ENCODE measurements at places on chromosomes 11 and 22.
A peak's percentile ranks its signal among the peaks of the same experiment; 100 is the strongest.

GRCh38 chr22:17911312-17911705 lies 113.1 kb downstream of the MICAL3 start:
- no peak for DNase-seq

DNA sequence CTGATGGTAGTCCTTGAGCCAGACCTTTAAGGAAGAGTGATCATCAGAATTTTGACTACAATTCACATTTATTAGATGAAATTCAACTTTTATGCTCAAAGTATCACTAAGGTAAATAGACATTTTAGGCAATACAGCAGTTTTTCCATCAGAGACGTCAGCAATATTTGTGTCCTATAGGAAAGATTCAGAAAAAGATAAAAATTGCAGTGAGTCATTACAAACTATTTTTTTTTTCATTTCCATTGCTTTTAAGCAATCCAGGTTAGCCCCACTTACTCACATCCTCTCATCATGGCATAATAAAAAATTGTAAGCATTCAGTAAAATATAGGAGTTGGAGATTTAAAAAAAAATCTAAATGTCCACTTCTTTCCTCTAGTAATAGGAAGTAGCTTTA lies 46.9 kb downstream of the MSANTD4 start:
- DNase-seq = peak; percentile 14

DNA sequence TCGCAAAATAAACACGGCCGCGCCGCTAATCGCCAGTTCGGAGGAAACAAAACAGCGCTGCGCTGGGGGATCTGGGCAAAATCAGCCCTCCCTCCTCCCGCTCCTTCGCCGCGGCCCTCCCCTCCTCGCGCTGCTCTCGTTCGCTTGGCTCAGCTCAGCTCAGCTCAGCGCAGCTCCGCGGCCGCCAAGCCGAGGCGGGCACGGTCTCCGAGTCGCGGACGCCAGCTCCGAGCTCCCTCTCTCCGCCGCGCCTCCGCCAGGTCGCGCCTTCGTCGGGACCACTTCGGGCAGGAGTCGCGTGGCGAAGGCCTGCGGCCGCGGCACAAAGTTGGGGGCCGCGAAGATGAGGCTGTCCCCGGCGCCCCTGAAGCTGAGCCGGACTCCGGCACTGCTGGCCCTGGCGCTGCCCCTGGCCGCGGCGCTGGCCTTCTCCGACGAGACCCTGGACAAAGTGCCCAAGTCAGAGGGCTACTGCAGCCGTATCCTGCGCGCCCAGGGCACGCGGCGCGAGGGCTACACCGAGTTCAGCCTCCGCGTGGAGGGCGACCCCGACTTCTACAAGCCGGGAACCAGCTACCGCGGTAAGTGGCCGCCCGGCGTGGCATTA lies at the start of gene SPON1:
Gene SPON1 (plus strand): TSS at position 162 of the 607 bp plus-strand sequence. CDS start 182 bp downstream, at position 344.
- DNase-seq = no peak

GRCh38 chr11:8207080-8208000 lies 38.5 kb upstream of the RIC3 start:
- no peak for DNase-seq

DNA sequence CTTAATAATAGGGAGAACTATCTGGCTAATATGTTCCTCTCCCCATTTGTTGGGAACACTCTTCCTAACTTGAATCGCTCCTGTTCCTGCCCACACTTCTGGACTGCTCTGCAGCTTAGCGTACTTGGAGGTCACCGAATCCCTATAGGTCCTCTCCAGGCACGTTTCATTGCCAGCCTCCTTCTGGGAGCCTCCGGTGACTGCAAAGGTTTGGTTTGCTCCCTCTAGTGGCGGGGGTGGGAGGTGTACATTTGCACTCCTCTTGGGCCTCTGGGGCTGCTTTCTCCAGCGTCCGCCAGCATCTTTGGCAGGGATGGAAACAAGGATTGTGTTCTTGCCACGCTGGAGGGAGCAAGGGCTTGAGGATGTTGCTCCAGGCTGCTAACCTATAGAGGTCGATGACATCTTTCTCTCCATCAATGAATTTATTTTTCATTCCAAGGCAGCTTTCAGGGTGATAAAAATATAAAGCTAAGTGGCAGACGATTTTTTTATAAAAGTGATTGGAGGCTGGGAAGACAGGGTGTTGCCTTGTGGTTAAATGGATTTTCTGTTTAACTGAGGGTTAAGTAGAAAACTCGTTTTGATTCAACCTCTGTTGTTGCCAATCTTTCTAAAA lies 48.7 kb downstream of the TSPAN18 start:
- DNase-seq = no peak

DNA sequence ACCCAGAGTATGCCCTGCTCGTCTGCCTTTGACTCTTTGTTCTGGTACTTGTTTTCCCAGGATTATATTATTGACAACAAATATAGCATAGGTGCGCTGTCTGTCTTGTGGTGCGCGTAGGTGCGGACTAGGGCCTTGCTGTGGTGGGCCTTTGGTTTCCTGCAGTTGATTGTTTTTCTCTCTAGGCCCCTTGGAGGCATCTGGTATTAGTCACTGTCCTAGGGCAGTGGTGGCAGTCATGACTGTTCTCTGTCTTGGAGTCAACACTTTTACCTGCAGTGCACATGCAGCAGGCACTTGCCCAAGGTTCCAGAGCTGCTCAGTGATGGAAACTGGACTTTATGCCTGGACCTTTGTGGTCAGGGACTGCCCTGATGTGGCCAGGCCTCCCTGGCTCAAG lies 18.6 kb downstream of the PPP6R2 start:
- DNase-seq = no peak

- DNase-seq = no peak
Measured at GRCh38 chr11:34184505-34185015, 79.1 kb downstream of the NAT10 start.
